ENCODE measurements at places on chromosomes 5 and 9.

- peak; percentile 21 for DNase-seq
Measured at GRCh38 chr5:36703245-36703860, 96.9 kb downstream of the SLC1A3 start.

- DNase-seq: no peak
Measured at GRCh38 chr5:13994621-13995253, 50.2 kb upstream of the DNAH5 start.

DNA sequence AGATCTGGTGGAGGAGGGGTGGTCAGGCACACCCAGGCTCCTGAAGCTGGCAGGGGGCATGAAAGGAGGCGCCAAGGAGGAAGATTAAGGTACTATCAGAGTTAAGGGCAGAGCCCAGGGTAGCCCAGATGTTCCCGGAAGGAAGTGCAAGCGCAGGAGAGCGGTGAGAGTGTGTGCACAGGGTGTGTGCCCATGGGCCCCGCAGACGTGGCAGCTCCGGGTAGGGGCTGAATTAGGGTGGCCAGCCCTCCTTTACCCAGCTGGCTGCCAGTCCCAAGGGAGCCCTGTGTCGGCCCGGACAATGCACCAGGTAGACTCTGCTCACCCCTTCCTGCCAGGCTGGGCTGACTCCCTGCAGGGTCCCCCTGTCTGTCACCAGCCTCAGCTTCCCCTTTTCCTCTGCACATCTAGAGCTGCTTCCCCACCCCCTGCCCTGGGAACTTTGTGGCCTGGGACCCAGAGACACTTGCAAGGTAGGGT, at the start of gene SMIM33:
TSS of gene SMIM33 (plus strand) at position 184 of the 480 bp plus-strand sequence. CDS start at position 302, 118 bp downstream.
- no peak for DNase-seq

- DNase-seq: no peak
Measured at GRCh38 chr5:179186801-179187200, 126.6 kb downstream of the ZNF354C start.

- DNase-seq: peak; percentile 36
Measured at GRCh38 chr9:33466565-33467495, 6.9 kb downstream of the NOL6 start.

DNA sequence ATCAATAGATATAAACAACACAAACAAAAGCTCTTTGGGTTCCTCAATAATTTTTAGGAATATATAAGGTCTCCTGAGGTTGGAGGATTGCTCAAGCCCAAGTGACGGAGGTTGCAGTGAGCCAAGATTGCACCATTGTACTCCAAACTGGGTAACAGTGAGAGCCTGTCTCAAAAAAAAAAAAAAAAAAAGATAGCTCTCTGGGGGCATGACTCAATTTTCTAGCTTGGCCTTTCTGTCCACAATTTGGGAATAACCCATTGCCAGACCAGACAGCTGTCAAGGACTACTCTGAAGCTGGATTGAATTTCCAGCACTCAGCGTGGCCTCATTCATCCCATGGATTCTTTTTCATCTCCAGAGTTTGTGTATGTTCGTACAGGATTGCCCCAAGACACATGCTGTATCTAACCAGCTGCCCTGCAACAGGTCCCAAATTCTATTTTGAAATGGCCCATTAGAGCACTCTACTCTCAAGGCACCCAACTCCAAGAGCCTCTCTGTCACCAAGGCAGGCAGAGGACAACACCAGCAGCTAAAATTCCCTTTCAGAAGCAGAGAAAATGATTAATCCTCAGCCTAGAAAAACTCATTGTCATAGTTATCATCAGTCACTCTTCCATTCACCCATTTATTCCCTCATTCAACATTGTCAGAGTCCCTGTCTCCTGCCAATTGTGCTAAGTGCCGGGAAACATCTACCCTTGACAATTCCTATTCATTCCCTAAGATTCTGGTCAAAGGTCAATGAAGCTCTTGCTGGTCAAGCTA, 8.7 kb downstream of the FAM193B start:
- peak; percentile 83 for DNase-seq

DNA sequence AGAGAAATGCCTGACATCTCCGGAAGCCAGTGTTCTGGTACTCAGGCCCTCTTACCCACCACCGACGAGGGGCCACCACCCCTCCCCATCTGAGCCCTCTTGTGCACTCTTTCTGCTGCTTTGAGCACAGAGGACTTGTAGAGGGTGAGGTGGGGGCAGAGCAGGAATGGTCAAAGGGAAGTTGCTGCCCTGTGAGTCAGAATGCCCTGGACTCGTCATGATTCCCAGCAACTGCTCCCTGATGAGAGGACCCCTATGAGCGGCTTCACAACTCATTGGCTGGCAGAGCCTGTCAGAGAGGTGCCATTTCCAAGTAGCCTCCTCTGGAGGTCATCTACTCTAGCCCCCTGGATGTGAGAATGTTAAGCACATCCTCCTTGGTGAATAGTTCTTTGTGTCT, 845 bp downstream of the ECSCR start:
- DNase-seq: peak; percentile 36

All from CD14-positive monocyte (primary cell).